NCI-H1930 (cell line): ENCODE measurements at places on chromosomes 11 and 22.

- no peak for DNase-seq
Measured at GRCh38 chr22:49614966-49615965, 212.4 kb downstream of the BRD1 start.

DNA sequence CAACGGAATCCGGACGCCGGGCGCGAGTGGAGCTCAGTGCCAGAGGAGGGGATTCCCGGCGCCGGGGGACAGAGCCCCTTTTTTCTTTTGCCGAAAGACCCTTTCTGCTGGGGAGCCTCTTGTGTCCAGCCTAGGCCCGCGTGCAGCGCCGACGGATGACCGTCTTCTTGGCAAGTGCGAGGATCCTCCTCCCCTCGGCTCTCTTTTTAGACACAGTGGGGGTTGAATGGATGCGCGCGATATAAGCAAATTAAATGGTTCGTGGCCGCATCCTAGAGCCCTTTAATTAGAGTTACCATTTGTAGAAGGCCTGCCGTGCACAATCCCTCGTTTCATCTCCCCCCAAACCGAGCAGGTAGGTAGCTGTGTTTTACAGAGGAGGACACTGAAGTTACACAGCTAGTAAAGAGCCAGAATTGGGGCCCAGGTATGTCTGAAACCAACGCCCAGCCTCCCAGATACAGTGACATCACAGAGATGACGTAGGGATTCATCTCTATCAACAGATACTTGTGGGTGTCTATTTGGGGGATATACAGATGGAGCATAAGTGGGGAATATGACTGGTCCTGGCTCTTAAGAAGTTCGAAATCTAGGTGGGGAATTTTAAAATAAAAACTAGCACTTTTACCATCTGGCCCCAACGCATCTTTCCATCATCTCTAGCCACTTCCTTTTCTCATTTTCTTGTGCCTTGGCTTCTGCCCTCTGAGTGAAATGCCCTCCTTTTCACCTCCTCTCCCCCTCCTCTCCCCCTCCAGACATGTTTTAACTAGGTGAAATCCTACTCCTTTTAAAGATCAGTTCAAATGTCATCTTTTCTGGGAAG lies 875 bp downstream of the TCP11L1 start:
- DNase-seq = peak; percentile 48

- no peak for DNase-seq
Measured at GRCh38 chr22:22810018-22810427, 77.6 kb upstream of the IGLL5 start.

DNA sequence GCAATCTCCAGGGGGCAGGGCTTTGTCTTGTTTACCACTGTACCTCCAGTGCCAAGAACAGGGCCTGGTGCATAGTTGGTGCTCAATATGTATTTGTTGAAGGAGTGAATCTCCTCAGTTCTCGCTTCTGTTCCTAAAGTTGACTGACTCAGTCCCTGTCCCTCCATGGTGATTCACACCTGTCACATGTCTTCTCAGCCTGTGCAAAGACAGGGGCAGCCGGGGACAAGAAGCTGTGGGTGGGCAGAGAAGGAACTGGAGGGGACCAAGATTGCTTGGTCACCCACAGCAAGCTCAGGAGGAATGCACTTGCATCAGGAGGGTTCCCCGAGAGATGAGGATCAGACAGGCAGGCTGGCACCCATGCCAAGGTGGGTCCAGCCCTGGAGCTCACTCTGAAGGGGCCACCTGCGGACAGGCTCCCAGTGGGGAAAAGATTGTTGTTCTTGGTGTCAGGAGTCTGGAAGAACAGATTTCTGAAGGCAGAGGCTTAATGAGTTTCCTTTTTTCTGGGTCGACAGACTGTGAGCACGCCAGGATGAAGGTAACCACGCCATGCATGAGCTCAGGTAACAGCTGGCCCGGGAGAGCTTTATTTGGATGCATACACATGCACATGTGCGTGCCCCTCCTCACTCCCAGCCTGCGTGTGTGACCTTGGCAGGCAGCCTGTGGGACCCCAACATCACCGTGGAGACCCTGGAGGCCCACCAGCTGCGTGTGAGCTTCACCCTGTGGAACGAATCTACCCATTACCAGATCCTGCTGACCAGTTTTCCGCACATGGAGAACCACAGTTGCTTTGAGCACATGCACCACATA lies 16.9 kb downstream of the IL17RA start:
- no peak for DNase-seq

- DNase-seq = no peak
Measured at GRCh38 chr11:106091480-106092123, 14.1 kb downstream of the AASDHPPT start.

DNA sequence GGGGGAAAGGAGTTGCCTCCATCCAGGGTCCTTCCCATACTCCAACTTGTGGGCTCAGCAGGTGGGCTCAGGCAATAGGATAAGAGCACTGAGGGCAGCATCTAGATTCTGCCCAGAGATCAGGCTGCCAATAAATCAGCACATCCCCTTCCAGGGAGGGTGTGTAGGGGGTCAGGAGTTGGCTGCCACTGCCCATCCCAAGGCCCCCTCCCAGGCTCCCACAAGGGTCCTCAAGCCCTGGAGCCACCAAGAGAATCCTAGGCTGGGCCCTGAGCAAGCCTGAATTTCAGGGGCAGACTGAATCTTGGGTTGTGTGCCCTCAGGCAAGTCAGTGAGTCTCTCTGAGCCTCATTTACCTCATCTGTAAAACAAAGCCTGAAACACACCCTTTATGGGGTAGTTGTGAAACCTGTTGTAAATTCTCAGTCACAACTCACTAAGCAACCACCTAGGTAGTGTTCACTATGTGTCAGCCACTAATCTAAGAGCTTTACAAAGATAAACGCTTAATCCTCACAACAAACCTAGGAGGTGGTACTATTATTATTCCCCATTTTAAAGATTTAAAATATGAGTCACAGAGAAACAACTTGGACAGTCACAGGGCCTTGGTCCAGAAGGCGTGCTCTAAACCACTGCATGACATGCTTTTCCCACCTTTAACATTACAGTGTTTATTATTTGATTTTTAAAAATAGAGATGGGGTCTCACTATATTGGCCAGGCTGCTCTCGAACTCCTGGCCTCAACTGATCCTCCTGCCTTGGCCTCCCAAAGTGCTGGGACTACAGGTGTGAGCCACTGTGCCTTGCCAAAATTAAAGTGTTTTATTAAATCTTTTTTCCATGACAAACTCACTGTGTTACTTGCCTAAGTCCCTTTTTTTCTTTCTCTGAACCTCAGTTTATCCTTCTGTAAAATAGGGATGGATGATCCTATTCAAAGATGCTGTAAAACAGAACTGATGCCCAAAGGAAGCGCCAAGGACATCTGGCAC lies 36.2 kb downstream of the LMO1 start:
- no peak for DNase-seq

GRCh38 chr11:68303982-68304780 lies 8.2 kb upstream of the LRP5 start:
- no peak for DNase-seq

DNA sequence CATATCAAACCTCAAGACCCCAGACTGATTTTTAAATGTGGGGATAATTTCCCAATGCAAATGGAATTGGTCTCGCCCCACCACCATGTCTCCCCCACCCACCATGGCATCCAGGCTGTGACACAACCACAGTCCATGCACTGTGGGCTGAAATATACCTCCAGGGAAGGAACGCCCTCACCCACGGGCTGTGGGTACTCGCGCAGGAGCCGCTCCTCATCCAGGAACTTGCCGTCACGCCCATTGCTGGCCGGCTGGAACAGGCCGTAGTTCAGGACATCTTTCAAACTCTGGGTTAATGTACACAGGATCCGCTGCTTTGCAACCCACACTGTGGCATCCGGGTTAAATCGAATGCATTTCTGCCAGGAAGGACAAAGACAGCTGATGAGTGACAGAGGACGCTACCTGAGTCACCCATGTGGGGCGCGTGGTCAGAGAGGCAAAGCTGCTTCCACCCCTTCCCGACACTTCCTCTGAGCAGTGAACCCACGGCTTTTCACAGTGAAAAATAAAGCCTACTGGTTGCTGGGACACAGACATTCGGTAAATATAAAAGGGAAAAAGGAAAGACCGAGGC lies 133.6 kb downstream of the SHANK2 start:
- no peak for DNase-seq

DNA sequence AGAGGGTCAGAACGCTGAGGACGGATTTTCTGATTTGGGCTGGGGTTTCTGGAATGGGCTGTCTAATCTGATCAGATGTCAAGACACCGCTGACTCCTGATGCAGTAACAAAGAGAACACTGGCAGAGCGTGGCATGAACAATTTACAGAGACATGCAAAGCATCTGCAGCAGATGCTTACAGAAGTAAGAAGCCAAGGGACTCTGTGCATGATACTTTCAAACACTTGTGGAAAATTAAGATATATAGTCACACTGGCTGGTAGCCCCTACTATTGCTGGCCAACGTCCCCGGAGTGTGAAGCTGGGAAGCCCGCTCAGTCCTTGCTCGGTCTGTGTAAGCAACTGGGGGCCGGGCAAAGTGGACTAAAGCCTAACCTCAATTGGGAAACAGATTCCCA lies 903.7 kb downstream of the BRD1 start:
- DNase-seq = no peak

- DNase-seq = no peak
Measured at GRCh38 chr11:102177974-102178631, 67.9 kb downstream of the YAP1 start.

- no peak for DNase-seq
Measured at GRCh38 chr22:40463017-40463631, 92.7 kb downstream of the SGSM3 start.

DNA sequence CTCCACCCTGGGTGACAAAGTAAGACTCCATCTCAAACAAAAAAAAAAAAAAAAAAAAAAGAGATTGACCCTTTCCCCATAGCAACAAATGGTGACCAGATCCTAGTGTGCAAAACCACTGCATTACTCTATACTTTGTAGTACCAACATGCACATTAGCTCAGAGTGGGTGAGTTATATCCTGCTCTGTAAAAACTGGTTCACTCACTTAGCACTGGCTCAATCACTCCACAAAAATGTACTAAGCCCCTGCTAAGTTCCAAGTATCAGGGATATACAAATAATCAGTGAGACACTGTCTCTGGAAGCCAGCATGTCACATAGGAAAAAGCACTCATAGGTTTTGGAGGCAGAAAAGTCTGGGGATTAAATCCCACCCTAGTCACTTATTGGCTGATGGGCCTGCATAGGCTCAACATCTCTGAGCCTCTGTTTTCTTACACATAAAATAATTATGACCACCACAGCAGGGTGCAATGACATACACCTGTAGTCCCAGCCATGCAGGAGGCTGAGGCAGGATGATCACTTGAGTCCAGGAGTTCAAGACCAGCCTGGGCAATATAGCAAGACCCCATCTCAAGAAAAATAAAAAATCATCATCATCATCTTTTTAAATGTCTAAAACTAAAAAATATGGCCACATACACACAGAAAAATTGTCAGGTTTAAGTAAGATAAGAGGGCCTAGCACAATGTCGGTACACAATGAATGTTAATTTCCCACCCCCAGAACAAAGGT lies 11.9 kb downstream of the FAM168A start:
- DNase-seq = no peak

GRCh38 chr11:7671347-7672215 lies 1.7 kb downstream of the CYB5R2 start:
- no peak for DNase-seq

GRCh38 chr11:18144243-18144642 lies 11.9 kb downstream of the MRGPRX3 start:
- no peak for DNase-seq

- no peak for DNase-seq
Measured at GRCh38 chr11:6617315-6617781, 1.9 kb downstream of the TPP1 start.

DNA sequence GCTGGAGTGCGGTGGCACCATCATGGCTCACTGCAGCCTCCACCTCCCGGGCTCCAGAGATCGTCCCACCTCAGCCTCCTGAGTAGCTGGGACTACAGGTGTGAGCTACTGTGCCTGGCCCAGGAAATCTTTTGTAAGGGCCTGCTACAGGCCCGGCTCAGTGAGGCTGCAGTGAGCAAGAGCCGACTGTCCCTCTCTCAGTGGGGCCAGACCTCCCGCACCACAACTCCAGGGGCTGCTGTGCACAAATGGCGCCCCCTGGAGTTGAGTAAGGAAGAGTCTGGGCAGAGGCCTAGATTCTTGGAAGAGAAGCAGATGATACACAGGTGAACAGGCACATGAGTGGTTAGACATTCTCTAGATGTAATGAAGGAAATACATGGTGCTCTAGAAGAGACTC lies 7.0 kb downstream of the SERHL2 start:
- peak; percentile 17 for DNase-seq

- DNase-seq = no peak
Measured at GRCh38 chr11:117022526-117022925, 75.7 kb downstream of the SIK3 start.

GRCh38 chr11:58771458-58771855 lies 39.7 kb upstream of the GLYAT start:
- no peak for DNase-seq

GRCh38 chr11:12090761-12091258 lies 19.6 kb upstream of the MICAL2 start:
- no peak for DNase-seq

GRCh38 chr11:18617688-18618341 lies 16.3 kb downstream of the SPTY2D1 start:
- DNase-seq = no peak

- DNase-seq = no peak
Measured at GRCh38 chr11:27447288-27448183, 25.1 kb downstream of the LGR4 start.

GRCh38 chr11:44421090-44421675 lies 111.2 kb upstream of the ALX4 start:
- DNase-seq = no peak

- DNase-seq = no peak
Measured at GRCh38 chr11:3346587-3346986, 32.4 kb downstream of the ZNF195 start.

GRCh38 chr22:34805771-34806170 lies 260.2 kb upstream of the ISX start:
- DNase-seq = no peak
